ENCODE measurements at places on chromosomes 13 and 19. TPM values are rescaled to one million over a fixed set of nuclear protein-coding genes. Genes with fewer than 3 reads are reported as not detected.

The NPAS1 gene
- not detected for total RNA-seq

The OR7A5 gene
- 1.8 TPM for total RNA-seq

The TPRX2 gene
- total RNA-seq, result not detected

The GPR4 gene
- total RNA-seq, result 14.9 TPM

DNA sequence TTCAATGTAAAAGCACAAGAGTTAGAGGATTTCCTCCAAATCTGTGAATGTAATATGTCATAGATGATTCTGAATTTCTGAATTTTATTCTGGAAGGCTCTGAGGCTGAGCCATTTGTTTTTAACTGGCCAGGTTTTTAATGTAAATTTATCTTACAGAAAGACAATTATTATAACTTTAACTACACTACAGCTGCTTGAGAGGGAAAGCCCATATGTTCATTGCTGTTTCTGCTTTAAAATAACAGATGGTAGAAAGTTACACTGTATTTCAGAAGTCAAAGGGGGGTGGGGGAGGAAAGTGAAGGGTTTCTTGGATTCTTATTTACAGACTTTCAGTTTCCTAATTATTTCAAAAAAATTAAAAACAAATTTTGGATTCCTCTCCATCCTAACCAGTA is 62.8 kb downstream of the DNAJC15 start:
- H3K27ac ChIP-seq, result no peak overlapping the region
- no peak overlapping the region for H3K4me3 ChIP-seq
- H3K36me3 ChIP-seq, result no peaks in the 10 kb centered on the region

GRCh38 chr13:100722517-100722916 is 47.9 kb upstream of the TMTC4 start:
- DNase-seq, result no peak
- no peak overlapping the region for H3K4me3 ChIP-seq
- H3K4me1 ChIP-seq, result no peaks in the 10 kb centered on the region
- H3K27me3 ChIP-seq, result no peaks in the 10 kb centered on the region

The HRC gene
- total RNA-seq, result 0.60 TPM

DNA sequence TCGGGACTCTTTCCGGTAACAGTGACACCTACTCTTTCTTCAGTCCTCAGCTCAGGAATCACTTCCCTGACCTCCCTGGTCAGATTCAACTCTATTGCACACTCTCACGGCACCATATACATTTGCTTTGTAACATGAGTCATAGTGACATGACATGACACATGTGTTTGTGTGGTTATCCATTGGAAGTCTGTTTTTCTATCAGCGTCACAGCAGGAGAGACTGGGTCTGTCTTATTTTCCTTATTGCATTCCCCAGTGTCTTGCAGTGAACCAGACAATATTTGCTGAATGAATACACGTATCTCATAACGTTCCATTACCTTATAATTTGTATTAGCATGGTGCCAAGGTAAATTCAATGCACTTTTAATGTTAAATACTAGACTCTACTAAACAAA is 102.0 kb downstream of the DCLK1 start:
- DNase-seq, result no peak
- no peaks in the 10 kb centered on the region for H3K4me1 ChIP-seq
- H3K36me3 ChIP-seq, result no peaks in the 10 kb centered on the region
- H3K27me3 ChIP-seq, result no peaks in the 10 kb centered on the region

The ZIM2 gene
- not detected for total RNA-seq

GRCh38 chr19:39825531-39826076 is 8.4 kb downstream of the DYRK1B start:
- peaks cover 4% of the 10 kb centered on the region for H3K36me3 ChIP-seq
- H3K4me1 ChIP-seq, result no peaks in the 10 kb centered on the region
- H3K4me3 ChIP-seq, result no peak overlapping the region
- no peak for DNase-seq
- no peaks in the 10 kb centered on the region for H3K27me3 ChIP-seq

DNA sequence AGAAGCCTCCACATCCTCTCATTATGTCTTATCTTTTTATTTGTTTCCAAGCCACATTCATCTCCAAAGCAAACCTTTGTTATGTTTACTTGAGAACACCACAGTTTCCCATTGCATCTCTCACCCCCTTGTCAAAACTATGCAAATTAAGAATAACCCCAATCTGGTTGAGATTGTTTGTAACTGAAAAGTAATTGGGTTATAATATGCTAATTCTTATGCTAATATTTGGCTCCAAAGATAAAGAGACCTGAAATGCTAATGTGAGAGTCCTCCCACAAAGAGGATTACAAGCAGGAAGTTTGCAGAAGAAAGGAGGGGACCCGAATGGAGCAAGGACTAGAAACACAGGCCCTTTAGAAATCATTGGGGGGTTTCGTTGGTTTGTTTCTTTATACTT is 92.9 kb upstream of the UBL3 start:
- H3K4me3 ChIP-seq, result no peak overlapping the region
- no peaks in the 10 kb centered on the region for H3K36me3 ChIP-seq
- no peak overlapping the region for H3K27ac ChIP-seq

The DAND5 gene
- not detected for total RNA-seq

The AMER2 gene
- not detected for total RNA-seq

DNA sequence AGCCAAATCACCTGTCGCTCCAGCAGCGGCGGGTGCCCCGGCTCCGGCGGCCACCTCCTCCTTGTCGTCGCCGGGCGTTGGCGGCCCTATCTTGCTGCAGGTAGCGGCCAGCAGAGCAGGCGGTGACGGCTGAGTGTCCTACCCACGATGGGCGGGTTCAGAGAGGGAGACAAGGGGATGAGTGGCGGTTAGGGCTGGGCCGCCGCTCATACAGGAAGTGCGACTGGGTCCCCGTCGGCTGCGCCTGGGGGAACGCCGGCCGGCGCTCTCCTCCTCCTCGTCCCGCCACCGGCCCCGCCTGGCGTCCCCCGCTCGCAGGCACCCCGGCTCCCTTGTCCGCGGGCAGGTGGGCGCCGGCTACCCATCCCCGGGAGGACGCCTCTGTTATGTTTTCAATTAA is 1692.0 kb downstream of the SLITRK5 start:
- DNase-seq, result no peak
- H3K27ac ChIP-seq, result no peak overlapping the region
- H3K27me3 ChIP-seq, result no peaks in the 10 kb centered on the region

GRCh38 chr19:2096034-2096479 is at the start of gene MOB3A:
TSS of gene MOB3A (minus strand) at chr19:2096326. CDS start at chr19:2078560, 17,766 bp downstream.
- peak within 1 kb of the TSS; percentile 98 for H3K27ac ChIP-seq
- H3K4me1 ChIP-seq, result peaks cover 74% of the 10 kb centered on the region
- peak within 1 kb of the TSS; percentile 66 for H3K4me3 ChIP-seq
- no peaks in the 10 kb centered on the region for H3K27me3 ChIP-seq

DNA sequence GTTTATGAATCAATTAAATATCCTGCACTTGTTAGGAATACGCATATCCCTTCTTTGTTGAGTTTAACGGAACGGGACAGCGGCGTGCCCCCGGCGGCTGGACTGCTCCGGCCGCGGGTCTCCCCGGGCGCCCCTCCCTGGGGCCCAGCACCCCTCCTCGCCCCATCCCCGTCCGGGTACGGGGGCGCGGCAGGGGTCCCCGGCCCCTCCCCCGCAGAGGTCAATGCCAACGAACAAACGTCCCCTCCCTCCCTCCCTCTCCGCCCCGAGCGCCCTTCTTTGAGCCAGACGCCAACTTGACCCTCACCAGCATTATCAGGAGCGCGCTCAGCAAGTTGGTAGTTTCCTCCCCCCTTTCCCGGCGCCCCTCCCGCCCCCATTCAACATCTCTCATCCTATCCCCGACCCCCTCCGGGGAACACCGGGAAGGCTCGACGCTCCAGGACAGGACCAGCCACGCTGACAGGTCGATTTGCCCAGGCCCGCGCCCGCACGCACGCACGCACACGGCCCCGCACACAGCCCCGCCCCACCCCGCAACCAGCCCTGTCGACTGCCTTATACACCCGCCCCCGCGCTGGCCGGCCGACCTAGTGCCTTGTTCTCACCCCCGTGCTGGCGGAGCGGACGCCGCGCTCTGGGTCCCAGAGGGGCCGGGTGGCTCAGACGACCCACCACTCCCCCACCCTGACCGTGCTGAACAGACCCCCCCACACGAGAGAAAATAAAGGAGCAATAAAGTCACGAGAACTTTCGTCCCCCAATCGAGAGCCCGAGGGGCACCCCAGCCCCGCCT is 5.0 kb downstream of the LYL1 start:
- peaks cover 66% of the 10 kb centered on the region for H3K4me1 ChIP-seq
- H3K27me3 ChIP-seq, result no peaks in the 10 kb centered on the region
- H3K36me3 ChIP-seq, result peaks cover 8% of the 10 kb centered on the region

GRCh38 chr19:38626401-38626800 is 7.4 kb downstream of the EIF3K start:
- H3K36me3 ChIP-seq, result peaks cover 31% of the 10 kb centered on the region
- no peak overlapping the region for H3K4me3 ChIP-seq
- no peak overlapping the region for H3K27ac ChIP-seq
- DNase-seq, result no peak
- no peaks in the 10 kb centered on the region for H3K4me1 ChIP-seq

The GFY gene
- total RNA-seq, result not detected

- no peak for DNase-seq
- no peak overlapping the region for H3K4me3 ChIP-seq
- H3K27me3 ChIP-seq, result no peaks in the 10 kb centered on the region
- no peaks in the 10 kb centered on the region for H3K4me1 ChIP-seq
Observed at GRCh38 chr13:79090552-79091124, 315.4 kb downstream of the RBM26 start.

Data from tibial nerve (tissue), 4 donors.